ENCODE measurements at places on chromosomes 5 and 9.
A peak's percentile ranks its signal among the peaks of the same experiment; 100 is the strongest.

DNA sequence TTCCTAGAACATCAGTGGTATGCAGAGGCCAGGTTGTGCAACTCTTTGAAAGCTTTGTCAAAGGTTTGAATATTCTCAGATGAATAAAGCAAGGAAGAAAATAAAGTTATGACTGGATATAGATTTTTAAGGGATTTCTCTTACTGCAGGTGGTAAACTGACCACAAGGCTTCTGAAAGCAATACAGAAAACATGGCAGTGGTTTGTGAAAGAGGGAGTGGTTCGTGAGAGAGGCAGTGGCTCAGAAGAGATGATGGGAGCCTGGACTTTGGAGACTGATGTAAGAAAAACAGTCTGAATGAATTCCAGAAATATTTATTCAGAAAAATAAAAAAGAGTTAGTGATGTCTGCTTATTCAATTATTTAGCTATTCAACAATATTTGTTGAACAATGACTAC, 380.4 kb upstream of the CTNND2 start:
- no peak for DNase-seq

DNA sequence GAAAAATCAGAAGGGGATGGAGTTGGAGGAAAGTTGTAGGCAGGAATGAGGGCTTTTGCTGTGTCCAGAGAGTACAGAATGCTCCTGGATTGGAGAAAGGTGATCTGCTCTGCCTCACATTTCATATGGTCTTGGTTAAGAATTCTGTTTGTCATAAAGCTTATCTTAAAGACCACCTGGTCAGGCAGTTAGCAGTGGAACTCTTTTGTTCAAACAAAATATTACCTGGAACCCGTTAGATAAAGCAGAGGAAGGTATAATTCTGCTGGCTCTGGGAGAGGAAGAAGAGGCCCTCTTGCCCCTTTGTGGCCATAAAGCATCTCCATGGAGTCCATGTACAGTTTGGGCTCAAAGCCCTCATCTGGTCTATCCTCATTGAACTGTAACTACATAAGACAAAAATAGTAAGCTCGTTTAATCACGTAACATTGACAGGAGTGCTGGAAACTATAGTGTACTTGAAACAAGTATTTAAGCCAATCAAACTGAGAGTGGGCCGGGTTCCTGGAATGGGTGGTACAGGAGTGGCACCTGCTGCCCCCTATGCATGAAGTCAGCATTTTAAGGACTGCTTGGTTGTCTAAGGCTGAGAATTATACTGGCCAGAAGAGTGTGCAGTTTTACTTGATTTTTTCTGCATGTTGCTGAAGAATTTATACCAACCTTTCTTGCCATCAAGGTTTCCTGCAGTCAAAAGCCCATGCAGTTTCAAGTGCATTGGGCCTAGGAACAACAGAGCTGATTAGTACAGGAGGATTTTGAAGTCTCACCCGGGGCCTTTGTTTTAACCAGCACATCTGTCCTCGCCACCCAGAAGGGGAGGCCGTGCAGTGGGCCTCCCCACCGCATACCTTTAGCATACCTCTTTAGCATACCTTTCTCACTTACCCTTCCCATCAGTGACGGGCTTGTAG, 39.9 kb downstream of the STXBP1 start:
- no peak for DNase-seq

DNA sequence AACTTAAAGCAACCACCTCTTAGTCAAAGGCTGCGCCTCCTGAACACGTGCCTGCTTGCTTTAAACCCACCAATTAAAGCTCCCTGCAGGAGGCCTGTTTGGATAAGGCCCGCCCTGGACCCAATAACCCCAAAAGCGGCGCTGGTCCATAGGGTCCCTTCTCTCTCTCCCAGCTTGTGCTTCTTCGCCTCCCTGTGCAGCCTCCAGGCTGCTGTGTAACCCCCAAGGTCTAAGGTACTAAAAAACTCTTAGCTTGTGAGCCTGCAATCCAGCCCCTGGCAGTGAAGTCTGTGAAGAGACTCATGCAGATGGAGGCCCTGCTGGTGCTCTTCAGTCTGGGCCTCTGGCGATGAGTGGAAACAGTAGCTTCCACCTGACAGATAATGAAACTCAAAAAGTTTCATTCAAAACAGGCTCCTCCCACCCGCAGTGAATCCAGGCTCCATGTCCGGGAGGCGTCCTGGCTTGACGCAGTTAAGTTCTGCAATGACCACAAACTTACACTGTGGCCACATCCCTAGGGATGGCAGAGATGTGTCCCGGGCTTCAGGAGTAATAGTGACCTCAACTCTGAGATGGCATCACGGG, 97.3 kb downstream of the PRRT1B start:
- no peak for DNase-seq

- DNase-seq: peak; percentile 71
These were observed 9.2 kb downstream of the PTPN3 start for GRCh38 chr9:109488791-109489492.

GRCh38 chr5:78005021-78005785, 229.1 kb upstream of the TBCA start:
- DNase-seq: no peak
